NCI-H2081 treated with DMSO at 0.1 percent for 48 hours (cell line): ENCODE measurements at places on chromosomes 5 and 9.

DNA sequence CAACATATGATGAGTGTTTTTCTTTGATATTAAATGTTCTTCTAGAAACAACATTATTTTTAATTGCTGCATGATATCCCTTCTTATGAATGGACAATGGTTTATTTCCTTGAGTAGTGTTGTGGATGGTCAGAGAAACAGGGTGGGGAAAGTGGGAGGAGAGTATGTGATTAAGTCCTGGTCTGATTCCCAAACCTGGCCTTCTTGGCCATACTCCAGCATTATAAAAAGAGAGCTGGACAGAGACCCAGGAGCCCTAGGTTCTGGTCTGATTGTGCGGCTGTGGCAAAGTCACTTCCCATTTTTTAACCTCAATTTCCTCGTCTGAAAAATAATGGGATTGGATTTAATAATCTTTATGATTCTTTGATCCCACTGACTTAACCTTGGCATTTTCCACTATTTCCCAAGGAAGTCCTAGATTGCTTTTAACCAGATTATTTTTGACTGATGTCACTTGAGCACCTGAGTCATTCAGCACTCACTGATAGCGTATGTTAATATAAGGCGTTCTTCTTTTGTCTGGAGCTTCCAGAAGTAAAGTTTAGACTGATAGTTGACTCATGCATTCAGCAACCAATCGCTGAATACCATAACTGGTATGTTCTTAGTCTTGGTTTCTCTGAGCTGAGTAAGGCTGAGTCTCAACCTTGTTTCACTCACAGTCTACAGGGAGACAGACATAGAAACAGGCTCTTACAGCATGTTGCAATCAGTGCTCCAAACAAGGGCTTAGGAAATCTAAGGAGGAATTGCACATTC lies 26.2 kb downstream of the OSMR start:
- no peak for DNase-seq

GRCh38 chr5:129904667-129905472 lies 605 bp downstream of the CHSY3 start:
- no peak for DNase-seq

- no peak for DNase-seq
Observed at GRCh38 chr9:92405818-92406217, 1.4 kb upstream of the OGN start.

GRCh38 chr9:31445960-31446359 lies 938.5 kb upstream of the ACO1 start:
- no peak for DNase-seq
